ENCODE measurements at places on chromosomes 3 and 15. TPM values are rescaled to one million over a fixed set of nuclear protein-coding genes. Genes with fewer than 3 reads are reported as not detected.

- no peak for DNase-seq
Observed at GRCh38 chr3:127796831-127797150, 25.5 kb downstream of the MGLL start.

DNA sequence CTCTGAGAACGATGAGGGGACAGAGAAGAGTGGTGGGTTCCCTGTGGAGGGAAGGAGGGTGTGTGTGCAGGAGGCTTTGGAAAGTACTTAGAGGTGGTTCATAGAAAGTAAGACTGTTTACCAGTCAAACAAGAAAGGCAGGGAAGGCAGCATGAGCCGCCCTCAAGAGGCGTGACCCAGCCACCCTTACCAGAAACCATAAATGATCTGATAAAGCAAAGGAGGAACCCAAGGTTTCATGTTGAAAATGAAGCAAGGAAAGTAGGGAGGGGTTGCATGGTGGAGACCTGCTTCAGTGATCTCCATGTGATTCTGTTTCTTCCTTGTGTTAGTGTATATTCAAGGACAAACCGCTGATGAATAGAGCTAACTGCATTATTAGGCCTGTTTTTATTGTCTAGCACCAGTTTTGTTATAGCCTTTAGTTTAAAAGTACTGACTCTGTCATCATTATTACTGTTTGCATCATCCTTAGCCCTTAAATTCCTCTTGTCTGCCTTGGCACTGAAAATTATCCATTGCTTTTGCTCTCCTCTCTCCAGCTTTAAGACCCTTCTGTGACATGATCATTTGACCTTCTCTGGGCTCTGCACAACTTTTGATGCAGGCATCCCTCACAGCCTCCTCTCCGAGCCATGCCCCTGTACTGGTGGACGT lies 96.1 kb downstream of the STAC start:
- no peak for DNase-seq

Gene ROBO2
- not detected for total RNA-seq

Gene RBPMS2
- total RNA-seq = 79.3 TPM

GRCh38 chr3:143601723-143602484 lies 246.4 kb downstream of the SLC9A9 start:
- DNase-seq = peak; percentile 73

GRCh38 chr15:81239190-81239589 lies 42.5 kb downstream of the IL16 start:
- DNase-seq = no peak

- DNase-seq = no peak
Observed at GRCh38 chr3:149548669-149549065, 74.2 kb downstream of the TM4SF4 start.

DNA sequence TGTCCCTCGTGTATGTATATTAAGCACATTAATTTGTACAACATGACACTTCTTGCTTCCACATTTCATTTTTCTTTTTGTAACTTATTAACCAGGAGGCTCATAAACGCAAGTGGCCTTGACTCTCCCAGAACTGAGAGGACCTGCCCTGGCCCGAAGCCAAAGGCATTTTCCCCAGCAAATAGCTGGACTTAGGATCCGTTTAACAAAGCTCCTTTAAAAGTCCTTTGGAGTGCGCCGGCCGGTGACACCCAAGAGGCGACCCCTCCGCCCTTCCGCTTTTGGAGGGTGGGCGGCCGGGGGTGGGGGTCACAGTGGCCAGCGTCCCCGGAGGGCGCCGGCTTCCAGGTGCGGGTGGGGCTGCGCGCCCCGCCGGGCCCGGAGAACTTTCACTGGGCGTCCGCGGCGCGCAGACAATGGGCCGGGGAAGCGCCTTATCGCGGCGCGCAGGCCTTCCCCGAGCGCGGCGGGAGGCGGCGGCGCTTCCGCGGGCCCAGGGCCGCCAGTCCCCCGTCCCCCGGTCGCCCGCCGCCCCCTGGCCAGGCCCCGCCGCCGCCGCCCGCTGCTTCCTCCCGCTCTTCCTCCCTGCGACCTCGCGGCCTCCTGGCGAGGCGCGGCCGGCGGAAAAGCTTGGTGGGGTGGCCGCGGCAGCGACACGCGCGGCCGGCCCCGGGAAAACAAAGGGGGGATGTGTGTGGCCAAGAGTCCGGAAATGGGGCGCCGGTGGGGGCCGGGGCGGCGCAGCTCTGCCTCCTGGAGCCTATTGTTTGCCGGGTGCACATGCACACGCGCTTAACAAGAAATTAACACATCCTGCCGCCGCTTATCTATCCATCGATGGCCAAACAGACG lies 613.4 kb downstream of the MCTP2 start:
- DNase-seq = peak; percentile 81

DNA sequence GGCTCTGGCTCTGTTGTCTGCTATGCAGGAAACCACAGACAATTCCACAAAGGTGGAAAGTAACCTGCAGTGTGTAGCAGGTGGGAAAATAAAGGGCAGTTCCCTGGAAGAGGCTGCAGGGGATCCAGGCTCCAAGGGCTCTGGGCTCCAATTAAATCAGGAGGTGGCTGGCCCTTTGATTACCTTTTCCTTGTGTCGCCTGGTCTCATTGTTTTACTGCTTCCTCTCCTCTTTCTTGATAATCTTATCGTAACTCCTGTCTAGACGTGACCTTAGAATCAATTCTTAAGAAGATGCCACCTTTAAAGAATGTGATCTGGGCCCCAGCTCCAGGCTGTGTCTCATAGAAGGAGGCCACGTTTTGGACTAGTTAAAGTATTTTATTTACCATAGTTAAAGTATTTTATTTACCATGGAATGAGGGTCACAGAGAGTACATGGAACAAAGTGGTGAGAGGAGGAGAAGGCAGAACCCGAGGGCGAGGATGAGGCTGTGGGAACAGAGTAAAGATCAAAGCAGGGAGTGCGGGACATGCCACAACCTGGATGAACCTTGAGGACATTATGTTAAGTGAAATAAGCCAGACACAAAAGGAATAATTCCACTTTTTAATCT lies 237.5 kb upstream of the STT3B start:
- no peak for DNase-seq

Gene ARPIN
- total RNA-seq = 9.7 TPM

DNA sequence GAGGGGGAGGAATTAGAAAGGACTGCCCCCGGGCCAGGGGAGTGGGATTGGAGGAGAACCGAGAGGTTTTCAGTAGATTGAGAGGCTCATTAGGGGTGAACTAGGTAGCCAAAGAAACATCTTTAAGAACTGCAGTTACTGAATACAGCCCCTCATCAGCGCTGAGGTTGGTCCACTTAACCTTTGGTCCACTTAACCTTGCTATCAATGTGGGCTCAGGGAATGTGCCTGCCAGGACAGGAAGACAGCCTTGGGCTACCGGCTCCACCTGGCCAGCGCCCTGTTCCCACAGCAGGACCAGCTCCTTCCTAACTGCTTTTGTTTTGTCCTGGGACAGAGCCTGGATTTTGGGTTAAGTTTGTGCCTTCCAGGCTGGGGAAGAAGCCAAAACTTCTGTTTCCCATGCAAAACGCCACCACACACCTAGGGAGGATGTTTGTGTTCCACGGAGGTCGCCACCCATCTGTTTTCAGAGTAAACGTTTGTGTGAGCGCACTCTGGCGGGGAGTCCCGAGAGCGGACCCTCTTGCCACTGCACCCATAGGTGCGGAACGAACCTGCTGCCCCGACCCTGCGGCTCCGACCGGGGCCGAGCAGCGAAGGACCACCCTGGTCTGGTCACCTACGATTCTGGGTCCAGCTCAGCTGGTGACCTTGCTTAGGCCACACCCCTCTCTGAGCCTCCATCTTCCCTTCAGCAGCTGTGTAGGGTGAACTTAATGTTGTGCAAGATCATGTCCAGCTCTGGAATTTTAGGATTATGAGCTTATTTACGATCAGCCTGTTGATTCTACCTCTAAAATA lies 107.4 kb downstream of the VGLL4 start:
- no peak for DNase-seq

GRCh38 chr3:177197727-177198460 lies 612 bp upstream of the TBL1XR1 start:
- no peak for DNase-seq

DNA sequence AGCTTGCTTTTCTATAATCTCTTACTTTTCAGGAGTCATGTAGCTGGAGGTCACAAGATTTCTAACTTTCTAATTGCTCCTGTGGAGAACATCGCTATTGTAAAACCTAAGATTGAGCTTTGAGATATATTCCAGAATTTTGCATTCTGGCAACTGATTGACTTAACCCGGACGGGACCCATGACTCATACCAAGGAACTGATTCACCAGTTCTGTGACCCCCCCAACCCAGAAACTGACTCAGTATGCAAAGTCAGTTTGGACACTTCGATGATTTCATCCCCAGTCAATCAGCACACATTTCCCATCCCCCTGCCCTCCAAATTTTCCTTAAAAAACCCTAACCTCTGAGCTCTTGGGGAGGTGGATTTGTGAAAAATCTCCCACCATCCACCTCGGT lies 396.5 kb upstream of the GBE1 start:
- DNase-seq = no peak

GRCh38 chr3:114428044-114428595 lies 134.3 kb downstream of the TIGIT start:
- no peak for DNase-seq

DNA sequence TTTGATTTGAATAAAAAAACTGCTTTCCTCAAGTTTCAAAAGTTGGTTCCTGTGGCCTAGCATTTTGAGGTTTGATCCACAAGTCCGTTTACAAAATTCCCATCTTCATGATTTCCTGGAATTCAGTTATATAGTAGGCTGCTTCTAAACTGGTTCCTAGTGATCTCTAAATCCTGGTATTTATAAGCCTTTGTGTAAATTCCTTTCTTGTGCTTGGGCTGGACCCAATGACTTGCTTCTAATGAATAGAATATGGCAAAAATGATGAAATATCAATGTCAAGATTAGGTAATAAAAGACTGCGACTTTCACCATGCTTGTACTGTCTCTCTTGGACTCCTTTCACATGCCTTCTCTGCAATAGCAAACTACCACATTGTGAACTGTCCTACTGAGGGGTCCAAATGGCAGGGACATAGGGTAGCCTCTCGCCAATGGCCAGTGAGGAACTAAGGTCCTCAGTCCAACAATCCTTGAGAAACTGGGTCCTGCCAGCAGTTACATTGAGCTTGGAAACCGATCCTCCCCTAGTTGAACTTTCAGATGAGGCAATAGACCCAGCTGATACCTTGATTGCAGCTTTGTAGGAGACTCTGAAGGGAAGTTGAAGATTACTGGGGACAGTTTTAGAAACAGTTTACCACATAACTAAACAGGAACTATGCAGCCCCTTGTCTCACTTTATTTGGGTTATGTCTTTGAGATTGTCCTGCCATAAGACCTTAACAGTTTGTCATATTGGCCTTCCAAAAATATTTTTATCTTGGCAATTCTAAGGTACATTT lies 303.9 kb upstream of the TBC1D5 start:
- no peak for DNase-seq

Gene OIP5
- not detected for total RNA-seq

GRCh38 chr15:25870938-25871337 lies 7.8 kb upstream of the ATP10A start:
- DNase-seq = no peak

Data from heart left ventricle (tissue), 16 donors.